Motor neuron (in vitro differentiated cells): ENCODE measurements at places on chromosomes 11 and 22. TPM values are rescaled to one million over a fixed set of nuclear protein-coding genes. Genes with fewer than 3 reads are reported as not detected.

DNA sequence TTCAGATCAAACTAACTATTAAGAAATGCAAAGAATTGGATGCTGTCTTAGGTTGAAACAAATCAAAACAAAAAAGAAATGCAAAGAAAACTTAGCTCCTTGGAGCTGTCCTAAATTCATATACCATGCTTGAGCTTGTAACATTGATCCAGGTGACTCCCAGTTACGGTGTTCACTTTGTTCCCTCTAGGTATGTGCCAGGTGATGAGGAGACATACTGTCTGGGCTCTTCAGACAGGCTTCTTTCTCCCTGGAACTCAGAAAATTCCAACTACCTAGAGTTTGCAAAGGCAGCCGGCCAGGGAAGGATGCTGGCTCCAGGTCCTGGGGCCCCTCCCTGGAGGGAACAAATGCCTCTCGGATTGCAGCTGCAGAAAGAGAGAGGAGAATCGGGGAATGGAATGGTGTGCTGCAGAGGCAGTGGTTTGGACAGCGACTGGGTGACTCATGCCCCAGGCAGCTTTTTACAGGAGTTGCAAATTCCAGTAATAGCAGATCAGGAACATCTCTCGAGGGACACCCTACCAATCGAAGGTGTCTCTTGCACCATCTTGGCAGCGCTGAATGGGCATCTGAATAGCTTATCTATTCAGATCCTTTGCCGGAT lies 12.3 kb upstream of the ASPHD2 start:
- ATAC-seq: peak; percentile 71

MIOX gene
- total RNA-seq: not detected in 2 replicates

FBLN1 gene
- total RNA-seq: 19.3 and 19.4 TPM in 2 replicates

GRCh38 chr11:117498791-117499190 lies 171.1 kb downstream of the CEP164 start:
- ATAC-seq: no peak

DENND6B gene
- total RNA-seq: 11.1 and 11.4 TPM in 2 replicates

DNA sequence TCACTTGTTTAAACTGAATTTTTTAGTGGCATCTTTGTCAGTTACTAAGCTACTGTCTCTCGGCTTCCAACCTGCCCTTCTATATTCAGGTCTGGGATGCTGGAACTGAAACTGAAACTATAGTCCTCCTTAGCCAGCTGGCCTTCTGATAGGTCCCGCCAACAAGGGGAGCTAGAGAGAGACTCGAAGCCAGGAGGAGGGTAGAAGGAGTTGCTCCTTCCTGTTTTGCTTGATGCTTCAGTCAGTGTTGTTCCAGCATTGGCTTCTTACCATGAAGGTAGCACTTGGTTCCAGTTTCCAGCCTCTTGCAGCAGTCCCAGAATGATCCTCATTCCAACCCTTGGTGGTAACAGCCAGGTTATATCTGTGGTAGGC lies 32.9 kb upstream of the HORMAD2 start:
- ATAC-seq: no peak

TSG101 gene
- 90.2 and 104 TPM in 2 replicates for total RNA-seq

DNA sequence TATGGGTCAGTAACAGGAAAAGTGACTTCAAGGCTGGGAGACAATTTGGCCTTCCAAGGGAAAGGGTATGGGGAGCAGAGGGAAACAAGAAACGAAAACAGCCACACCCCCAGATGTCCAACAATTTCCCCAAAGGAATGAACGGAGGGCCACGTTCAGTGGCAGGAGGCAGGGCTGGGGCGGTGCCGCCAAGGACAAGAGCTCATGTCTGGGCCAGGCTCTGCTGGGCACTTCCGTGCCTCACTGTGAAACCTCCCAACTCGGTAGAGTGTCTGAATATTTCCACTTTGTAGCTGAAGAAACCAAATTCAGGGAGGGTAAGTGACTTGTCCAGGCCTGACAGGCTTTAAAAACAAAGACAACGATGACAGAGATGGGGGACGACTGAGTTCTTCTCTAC lies 11.9 kb downstream of the IFT27 start:
- no peak for ATAC-seq

DNA sequence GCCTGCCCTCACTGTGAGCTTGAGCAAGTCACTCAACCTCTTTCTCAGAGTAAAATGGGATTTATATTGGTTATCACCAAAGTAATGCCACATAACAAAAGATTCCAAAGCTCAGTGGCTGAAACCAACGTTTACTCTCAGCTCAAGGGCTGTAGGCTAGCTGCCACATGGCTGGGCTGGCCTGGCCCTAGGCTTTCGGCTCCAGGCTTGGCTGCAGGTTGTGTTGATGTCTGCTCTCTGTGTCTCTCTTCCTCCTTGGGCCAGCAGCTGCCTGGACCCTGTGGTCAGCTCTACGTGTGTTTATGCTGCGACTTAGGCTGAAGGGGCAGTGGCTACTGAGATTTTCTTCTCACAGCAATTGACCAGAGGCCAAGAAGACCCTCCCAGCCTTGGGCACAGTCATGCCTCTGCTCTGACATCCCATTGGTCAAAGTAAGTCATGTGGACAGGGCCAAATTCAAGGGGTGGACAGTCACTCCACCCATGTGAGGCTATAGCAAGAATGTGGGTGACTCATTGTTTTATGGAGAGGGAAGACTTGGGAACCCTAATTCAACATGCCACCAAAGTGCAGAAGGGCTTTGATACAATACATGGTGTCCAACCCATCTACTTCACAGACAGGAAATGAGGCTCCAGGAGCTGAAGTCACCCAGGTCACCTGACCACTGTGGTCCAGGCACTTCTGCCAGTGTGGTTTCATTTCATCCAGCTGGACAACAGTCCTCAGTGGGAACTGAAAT lies 90.6 kb downstream of the TSPAN18 start:
- peak; percentile 40 for ATAC-seq

RELA gene
- 34.7 and 40.1 TPM in 2 replicates for total RNA-seq

C11orf97 gene
- not detected in 2 replicates for total RNA-seq

DNA sequence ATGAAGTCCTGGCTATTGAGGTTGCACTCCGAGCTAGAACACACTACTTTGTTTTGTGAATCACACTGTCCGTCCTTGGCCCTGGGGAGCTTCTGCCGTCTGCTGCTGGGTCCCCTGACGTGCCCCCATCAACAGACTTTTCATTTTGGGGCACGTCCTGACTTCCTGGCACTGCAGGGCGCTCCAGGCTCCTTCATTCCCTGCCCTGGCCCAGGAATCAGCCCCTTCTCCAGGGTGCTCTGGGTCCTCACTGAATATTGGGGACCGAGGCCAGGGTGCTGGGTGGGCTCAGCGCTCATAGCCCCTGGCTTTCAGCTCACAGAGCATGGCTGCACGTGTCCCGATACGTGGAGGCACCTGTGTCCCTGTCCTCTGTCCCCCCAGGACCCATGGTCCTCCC lies 22.2 kb downstream of the TSPAN4 start:
- no peak for ATAC-seq

- ATAC-seq: no peak
Observed at GRCh38 chr11:112304914-112305313, 44.3 kb upstream of the PLET1 start.

- ATAC-seq: no peak
Observed at GRCh38 chr22:36986242-36986821, 32.9 kb downstream of the TST start.

OR52A1 gene
- total RNA-seq: under 0.01 and 0.19 TPM in 2 replicates

GRCh38 chr11:13876423-13876822 lies 86.1 kb upstream of the SPON1 start:
- ATAC-seq: no peak

CRYBB1 gene
- not detected in 2 replicates for total RNA-seq

PDGFB gene
- 6.7 and 8.5 TPM in 2 replicates for total RNA-seq

PNPLA5 gene
- 0.21 TPM in 1 of 2 replicates, not detected in the other for total RNA-seq

- peak; percentile 7 for ATAC-seq
Observed at GRCh38 chr22:37188901-37189466, 937 bp upstream of the C1QTNF6 start.

DNAJC24 gene
- 18.4 and 18.9 TPM in 2 replicates for total RNA-seq

DNA sequence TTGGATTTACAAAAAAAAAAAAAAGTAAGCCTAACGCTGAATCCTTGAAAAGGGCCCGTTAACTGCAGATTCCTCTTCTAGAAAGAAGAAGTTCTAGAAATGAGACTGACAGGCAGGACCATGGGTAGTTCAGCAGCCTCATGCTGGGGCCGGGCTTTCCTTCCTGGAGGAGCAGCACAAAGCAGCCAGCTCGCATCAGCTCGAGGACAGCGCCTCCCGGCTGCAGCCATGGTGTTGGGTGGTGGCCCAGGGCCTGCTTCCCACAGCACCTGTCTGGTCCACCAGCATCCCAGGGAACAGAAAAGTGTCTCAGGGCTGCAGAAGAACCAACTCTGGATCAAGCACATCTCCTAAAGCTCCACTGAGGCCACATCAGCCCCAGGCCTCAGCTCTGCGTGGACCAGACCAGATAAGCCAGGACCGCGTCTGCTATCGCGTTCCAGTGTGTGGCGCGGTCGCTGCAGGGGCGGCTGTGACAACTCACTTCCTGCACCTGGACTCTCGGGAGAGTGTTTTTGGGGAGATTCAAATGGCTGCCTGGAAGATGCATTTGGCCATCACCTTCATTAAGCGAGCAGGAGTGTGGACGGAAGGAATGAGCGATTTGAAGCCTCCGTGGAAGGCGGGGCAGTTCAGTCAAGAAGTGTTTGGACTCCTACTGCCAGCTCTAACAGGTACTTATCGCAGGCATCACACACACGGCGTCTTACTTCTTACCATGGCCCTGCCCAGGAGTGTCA lies 53.5 kb downstream of the MYH9 start:
- no peak for ATAC-seq

MPZL3 gene
- 3.0 and 3.1 TPM in 2 replicates for total RNA-seq

PATE4 gene
- 0.95 and 1.2 TPM in 2 replicates for total RNA-seq

GRCh38 chr11:2131371-2132236 lies 7.6 kb downstream of the IGF2 start:
- ATAC-seq: no peak

GSTT2B gene
- 3.3 and 4.4 TPM in 2 replicates for total RNA-seq

DNA sequence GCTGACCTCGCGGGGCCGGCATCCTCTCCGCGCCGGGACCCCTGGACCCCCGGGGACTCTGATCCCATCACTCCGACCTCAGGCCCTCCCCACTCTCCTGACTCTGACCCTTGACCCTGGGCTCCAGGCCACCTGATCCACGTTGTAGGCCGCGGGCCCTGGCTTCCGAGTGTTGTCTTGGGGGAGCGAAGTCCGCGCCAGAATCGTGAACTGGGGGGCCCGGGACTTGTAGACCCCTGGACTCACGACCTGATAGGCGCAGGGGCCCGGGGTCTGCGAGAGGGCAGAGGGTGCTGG lies 716 bp upstream of the TYMP start:
- ATAC-seq: no peak

FGF19 gene
- total RNA-seq: 0.29 and 0.73 TPM in 2 replicates

- ATAC-seq: no peak
Observed at GRCh38 chr11:17132654-17133053, 55.2 kb upstream of the RPS13 start.

CHADL gene
- not detected in 2 replicates for total RNA-seq

IGSF22 gene
- total RNA-seq: 0.35 and 1.8 TPM in 2 replicates

- no peak for ATAC-seq
Observed at GRCh38 chr22:46971099-46971763, 208.8 kb downstream of the TBC1D22A start.

DNA sequence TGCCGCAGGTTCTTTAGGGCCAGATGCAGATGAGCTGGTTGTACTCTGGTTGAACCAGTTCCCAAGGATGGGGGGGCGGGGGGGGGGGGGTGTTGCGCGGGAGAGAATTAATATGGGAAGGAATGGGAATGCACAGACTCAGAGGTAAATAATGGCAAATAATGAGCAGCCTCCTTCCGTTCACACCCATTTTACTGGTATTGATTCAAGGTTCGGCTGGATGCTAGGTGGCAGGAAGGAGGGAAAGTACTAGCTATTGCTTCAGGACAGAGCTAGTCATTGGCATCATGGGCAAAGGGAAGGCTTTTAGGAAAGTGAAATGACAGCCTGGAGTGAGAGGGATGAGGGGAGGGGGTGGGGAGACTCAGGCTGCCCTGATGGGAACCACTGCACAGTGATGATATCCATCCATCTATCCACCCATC lies at the start of gene VSTM5:
Gene VSTM5, minus strand, starts transcription at position 25 of the 425 bp plus-strand sequence. CDS start 116 bp downstream, outside the sequence.
- no peak for ATAC-seq

RSF1 gene
- total RNA-seq: 63.9 and 64.2 TPM in 2 replicates

DNA sequence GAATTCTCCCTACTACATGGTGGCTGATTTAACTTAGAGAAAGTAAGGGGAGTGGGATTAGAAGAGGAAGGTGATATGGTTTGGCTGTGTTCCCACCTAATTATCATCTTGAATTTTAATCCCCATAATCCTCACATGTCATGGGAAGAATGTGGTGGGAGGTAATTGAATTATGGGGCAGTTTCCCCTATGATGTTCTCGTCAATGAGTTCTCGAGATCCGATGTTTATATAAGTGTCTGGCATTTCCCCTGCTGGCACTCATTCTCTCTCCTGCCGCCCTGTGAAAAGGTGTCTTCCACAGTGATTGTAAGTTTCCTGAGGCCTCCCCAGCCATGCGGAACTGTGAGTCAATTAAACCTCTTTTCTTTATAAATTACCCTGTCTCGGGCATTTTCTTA lies 169.3 kb downstream of the CASP12 start:
- no peak for ATAC-seq

- ATAC-seq: peak; percentile 1
Observed at GRCh38 chr11:33258631-33259205, 1.5 kb downstream of the HIPK3 start.

DNA sequence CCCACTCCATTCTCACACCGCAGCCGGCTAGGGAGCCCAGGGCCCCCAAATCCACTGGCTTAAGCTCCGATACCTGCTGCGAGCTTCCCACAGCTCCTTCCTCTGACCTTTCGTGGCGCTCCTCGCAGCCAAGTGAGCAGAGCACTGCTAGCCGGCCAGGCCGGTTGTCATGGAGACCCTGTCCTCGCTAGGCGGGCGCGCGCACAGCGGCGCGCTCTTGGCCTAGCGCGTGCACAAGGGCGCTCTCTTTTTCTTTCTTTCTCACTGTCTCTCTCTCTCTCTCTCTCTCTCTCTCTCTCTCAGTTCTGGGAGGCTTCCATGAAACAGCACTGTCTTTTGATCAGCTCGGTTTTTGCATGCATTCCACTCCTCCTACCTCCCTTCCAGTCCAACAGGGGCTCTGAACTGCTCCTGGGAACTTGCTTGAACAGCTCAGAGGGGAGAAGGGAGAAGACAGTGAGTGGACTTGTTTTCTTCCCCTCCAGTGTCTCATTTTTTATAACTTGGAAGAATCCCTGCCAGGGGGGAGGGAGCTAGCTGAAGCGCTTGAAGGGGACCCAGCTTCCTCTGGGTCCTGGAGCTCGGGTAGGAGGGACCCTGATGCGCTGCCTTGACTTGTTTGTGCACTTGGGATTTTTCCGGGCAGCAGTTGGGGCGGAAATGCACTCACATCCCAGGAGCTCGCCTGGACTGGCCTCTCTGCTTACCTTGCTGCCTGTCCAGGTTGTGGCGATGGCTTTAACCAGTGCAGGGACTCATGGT lies 100.3 kb upstream of the AKIP1 start:
- ATAC-seq: peak; percentile 73

GRCh38 chr22:17980638-17981051 lies 43.7 kb downstream of the MICAL3 start:
- no peak for ATAC-seq

GRCh38 chr11:42034826-42035225 lies 575.4 kb upstream of the LRRC4C start:
- ATAC-seq: no peak

- no peak for ATAC-seq
Observed at GRCh38 chr11:63395697-63396096, 26.1 kb downstream of the SLC22A9 start.

OR52D1 gene
- not detected in 2 replicates for total RNA-seq

MRPL11 gene
- 20.2 and 21.7 TPM in 2 replicates for total RNA-seq
